ENCODE measurements at places on chromosomes 12 and 14.

- no peak for DNase-seq
Observed at GRCh38 chr12:88985631-88986030, 366.7 kb downstream of the DUSP6 start.

DNA sequence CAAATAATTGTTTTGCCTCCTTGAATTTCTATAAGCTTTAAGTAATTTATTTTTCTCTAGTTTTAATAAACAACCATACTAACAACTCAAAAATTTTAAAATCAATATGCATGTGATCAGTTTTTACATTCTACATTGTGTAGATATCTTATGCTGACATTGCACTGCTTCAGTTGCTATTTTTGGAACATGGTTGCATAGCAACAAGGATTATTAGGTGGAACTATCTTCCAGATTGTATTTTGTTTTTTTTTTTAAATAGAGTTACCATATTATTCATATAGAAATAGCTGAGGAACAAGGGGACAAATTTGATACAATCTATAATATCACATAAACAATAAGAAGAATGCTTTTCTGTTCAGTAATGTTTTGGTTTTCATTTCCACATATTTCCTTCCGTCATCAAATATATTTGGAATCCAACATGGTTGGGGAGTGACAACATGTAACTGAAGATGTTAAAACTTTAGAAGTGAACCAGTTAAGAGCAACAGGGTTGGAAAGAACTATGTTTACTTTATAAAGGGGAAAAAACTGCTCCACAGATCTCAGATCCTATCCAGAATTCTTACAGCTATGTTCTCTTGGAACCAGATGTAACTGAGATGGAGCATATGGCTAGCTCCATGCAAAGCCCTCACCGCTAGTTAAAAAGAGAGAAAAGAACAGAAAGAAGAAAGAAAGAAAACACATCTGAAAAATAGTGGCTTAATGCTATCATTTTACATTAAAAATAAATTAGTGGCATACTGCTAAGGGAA lies 235.5 kb downstream of the NELL2 start:
- no peak for DNase-seq

- DNase-seq, result no peak
Observed at GRCh38 chr12:42483521-42483790, 106.1 kb downstream of the PRICKLE1 start.

GRCh38 chr12:76726626-76727025 lies 37.3 kb upstream of the ZDHHC17 start:
- no peak for DNase-seq

GRCh38 chr12:132543298-132544079 lies 53.5 kb downstream of the FBRSL1 start:
- DNase-seq, result no peak

DNA sequence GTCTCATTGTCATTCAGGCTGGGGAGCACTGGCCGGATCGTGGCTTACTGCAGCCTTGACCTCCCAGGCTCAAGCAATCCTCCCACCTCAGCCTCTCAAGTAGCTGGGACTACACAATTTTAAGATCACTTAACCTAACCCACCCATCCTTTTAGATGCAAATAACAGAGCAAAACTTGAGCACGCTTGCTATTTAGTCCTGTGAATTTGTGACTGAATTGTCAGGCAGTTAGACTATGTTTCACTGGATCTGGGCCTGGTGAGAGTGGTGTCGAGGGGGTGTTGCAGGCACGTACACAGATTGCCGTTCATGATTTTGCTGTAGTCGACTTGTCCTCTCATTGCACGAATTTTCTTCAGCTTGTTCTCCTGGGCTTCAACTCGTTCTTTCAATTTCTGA lies 38.2 kb downstream of the ZFYVE21 start:
- DNase-seq, result no peak

Data from NCI-H526 (cell line).